Spinal cord (tissue), 10 donors: ENCODE measurements at places on chromosomes 2 and 18. TPM values are rescaled to one million over a fixed set of nuclear protein-coding genes. Genes with fewer than 3 reads are reported as not detected.

GRCh38 chr2:64581018-64581417 lies 56.9 kb downstream of the AFTPH start:
- no peaks in the 10 kb centered on the region for H3K36me3 ChIP-seq
- DNase-seq = no peak
- no peaks in the 10 kb centered on the region for H3K4me1 ChIP-seq
- H3K4me3 ChIP-seq = no peak overlapping the region

- peaks cover 10% of the 10 kb centered on the region for H3K36me3 ChIP-seq
- no peak for DNase-seq
- no peak overlapping the region for H3K27ac ChIP-seq
- H3K27me3 ChIP-seq = no peaks in the 10 kb centered on the region
- peaks cover 9% of the 10 kb centered on the region for H3K4me1 ChIP-seq
These were observed 21.2 kb downstream of the ATIC start for GRCh38 chr2:215332872-215333595.

DNA sequence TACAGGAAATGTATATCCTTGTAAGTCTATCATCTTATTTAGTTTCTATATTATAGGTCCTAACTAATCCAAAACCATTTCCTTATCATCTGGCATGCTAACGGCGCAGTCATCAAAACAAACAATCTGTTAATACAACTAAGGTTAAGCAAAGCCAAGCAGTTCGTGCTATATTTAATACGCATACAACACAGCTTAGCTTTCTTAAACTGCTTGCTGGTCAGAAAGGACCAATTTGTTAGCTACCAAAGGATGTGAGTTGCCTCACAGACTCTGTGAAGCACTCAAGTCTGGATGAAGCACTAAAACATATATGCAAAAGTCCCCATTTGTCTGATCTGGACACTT lies 67.0 kb downstream of the ZEB2 start:
- DNase-seq = no peak
- H3K27me3 ChIP-seq = no peaks in the 10 kb centered on the region
- H3K36me3 ChIP-seq = no peaks in the 10 kb centered on the region

- no peak overlapping the region for H3K27ac ChIP-seq
- H3K4me3 ChIP-seq = no peak overlapping the region
- DNase-seq = no peak
- H3K4me1 ChIP-seq = no peaks in the 10 kb centered on the region
- no peaks in the 10 kb centered on the region for H3K27me3 ChIP-seq
These were observed 22.2 kb downstream of the TSN start for GRCh38 chr2:121777699-121778058.

GRCh38 chr2:42116195-42117181 lies 52.7 kb upstream of the EML4 start:
- H3K27ac ChIP-seq = no peak overlapping the region
- no peaks in the 10 kb centered on the region for H3K4me1 ChIP-seq
- no peaks in the 10 kb centered on the region for H3K27me3 ChIP-seq
- H3K4me3 ChIP-seq = no peak overlapping the region
- no peak for DNase-seq

GRCh38 chr2:153474876-153475435 lies 3.6 kb downstream of the RPRM start:
- H3K4me3 ChIP-seq = no peak overlapping the region
- peaks cover 18% of the 10 kb centered on the region for H3K27me3 ChIP-seq
- peak overlapping the region; percentile 43 for H3K27ac ChIP-seq
- H3K4me1 ChIP-seq = peaks cover 27% of the 10 kb centered on the region
- DNase-seq = no peak

DNA sequence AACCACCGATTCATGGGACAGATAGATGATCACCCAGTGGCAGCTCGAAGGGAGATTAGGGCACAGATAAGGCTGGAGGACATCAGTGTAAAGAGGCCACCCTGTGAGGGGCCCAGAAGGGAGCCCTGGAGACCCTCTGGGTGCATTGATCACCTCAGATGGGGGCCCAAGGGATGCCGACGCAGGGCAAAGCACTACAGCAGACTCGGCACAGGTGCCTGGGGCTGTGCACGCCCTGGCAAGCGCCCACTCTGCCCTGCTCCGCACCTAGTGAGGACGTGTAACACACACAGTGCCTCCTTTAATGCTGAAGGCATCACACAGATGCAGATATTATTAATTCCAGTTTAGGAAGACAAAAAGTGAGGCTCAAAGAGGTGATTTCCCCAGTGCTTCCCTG lies 9.5 kb downstream of the GYPC start:
- no peak for DNase-seq
- peaks cover 3% of the 10 kb centered on the region for H3K36me3 ChIP-seq
- H3K4me1 ChIP-seq = peaks cover 23% of the 10 kb centered on the region
- H3K27me3 ChIP-seq = peaks cover 7% of the 10 kb centered on the region
- H3K27ac ChIP-seq = no peak overlapping the region

DNA sequence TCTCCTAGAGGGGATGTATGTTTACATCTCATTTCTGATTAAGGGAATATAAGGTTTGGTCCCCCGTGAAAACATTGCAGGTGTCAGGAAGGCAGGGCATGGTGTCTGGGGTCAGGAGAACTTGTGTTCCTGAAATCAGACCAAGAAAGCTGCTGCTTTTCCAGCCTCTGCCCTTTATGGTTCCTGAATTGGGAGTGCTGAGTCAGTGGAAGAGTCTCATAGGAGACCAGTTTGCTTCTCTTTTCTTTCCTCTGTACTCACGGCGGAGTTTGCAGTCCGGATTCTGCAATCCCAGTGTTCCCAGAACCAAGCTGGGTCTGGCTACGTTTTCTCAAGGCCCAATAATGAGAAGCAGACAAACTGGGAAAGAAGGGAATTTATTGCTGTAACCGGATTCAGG lies 5.1 kb upstream of the MARCO start:
- no peaks in the 10 kb centered on the region for H3K27me3 ChIP-seq
- no peak overlapping the region for H3K27ac ChIP-seq
- H3K4me1 ChIP-seq = no peaks in the 10 kb centered on the region
- H3K4me3 ChIP-seq = no peak overlapping the region
- no peaks in the 10 kb centered on the region for H3K36me3 ChIP-seq

DNA sequence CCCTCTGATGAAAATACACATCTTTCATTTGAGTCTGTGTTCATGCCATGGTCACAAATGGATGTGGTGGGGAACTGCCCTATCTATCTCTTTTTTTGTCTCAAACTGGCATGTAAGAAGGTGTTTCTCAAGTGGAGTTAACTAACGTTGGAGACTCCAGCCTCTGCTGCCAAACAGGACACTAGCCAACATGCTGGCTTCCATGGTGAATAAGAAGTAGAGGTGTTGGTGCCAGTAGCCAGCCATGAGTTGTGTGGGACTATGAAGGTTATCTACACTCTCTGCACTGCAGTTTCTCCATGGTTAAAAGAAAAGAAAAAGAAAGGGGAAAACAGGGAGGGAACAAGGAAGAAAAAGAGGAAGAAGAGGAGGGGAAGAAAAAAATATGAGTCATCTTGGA lies 149.0 kb upstream of the TMEM200C start:
- no peak for DNase-seq
- H3K4me1 ChIP-seq = no peaks in the 10 kb centered on the region
- H3K4me3 ChIP-seq = no peak overlapping the region
- no peak overlapping the region for H3K27ac ChIP-seq

DNA sequence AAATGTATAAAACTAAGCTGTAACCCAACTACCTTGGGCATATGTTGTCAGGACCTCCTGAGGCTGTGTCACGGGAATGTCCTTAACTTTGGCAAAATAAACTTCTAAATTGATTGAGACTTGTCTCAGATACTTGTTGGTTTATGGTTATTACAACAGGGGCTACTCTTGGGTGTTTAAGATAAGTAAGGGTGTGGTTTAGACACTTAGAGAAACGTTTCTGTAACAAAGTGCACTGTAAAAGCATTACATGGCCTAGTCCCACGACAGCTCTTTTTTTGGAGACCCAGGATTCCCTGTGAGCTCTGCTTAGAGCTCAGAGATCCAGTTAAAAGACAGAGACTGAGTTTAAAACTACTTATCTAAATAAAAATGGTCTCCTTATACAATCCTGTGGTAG lies 32.3 kb upstream of the LIPG start:
- H3K4me1 ChIP-seq = no peaks in the 10 kb centered on the region
- DNase-seq = no peak
- H3K27me3 ChIP-seq = no peaks in the 10 kb centered on the region
- H3K27ac ChIP-seq = no peak overlapping the region

DNA sequence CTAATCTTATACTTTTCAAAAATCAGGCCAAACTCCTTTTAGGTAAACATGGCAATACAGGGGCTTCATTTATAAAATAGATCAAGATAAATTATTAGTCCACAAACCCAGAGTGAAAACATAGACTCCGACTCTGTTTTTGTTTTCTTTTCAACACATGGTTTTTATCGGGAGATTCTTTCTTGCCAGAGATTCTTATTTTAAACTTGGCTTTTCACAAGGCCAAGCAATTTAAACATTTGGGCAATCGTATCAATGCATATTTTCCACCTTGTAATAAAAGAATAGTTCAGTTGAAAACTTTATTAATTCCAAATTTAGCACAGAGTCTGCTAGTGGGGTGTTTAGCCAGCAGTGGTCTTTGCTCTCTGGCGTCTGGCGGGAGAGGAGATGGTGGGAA lies 71.9 kb downstream of the SOX11 start:
- H3K4me3 ChIP-seq = no peak overlapping the region
- H3K36me3 ChIP-seq = no peaks in the 10 kb centered on the region
- H3K27me3 ChIP-seq = no peaks in the 10 kb centered on the region
- DNase-seq = no peak
- no peaks in the 10 kb centered on the region for H3K4me1 ChIP-seq

DNA sequence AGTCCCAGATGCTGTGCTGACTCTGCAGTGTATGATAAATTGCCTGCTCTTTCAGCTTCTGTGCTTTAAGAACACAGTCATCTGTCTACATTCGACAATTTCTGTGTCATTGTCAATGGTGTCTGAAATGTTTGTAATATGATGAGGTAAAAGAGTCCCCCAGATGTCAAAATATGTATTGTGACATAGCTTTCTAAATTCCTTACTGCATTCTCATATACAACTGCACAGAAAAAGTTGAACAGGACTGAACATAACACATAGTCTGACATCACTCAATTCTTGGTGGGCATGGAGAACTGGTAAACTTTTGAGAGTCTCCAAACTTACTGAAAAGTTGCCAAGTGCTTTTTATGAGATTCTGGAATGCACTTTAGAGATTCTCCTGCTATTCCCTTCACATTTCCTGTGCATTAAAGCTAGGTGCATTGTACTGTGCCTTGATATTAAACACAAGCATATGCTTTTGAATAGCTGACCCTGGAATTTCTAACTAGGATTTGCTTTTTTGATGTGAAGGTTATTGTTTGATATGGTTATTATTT lies 48.1 kb upstream of the ARHGAP28 start:
- no peak overlapping the region for H3K4me3 ChIP-seq
- DNase-seq = no peak
- H3K27ac ChIP-seq = no peak overlapping the region

- H3K4me3 ChIP-seq = no peak overlapping the region
- no peaks in the 10 kb centered on the region for H3K27me3 ChIP-seq
- no peaks in the 10 kb centered on the region for H3K4me1 ChIP-seq
- no peaks in the 10 kb centered on the region for H3K36me3 ChIP-seq
- no peak for DNase-seq
These were observed 72.3 kb downstream of the CMPK2 start for GRCh38 chr2:6793371-6793770.

- H3K27ac ChIP-seq = peak overlapping the region; percentile 82
- H3K27me3 ChIP-seq = no peaks in the 10 kb centered on the region
- H3K4me3 ChIP-seq = no peak overlapping the region
- H3K36me3 ChIP-seq = no peaks in the 10 kb centered on the region
- peaks cover 52% of the 10 kb centered on the region for H3K4me1 ChIP-seq
These were observed 15.1 kb upstream of the ST3GAL5 start for GRCh38 chr2:85903849-85904248.

- no peaks in the 10 kb centered on the region for H3K36me3 ChIP-seq
- peaks cover 50% of the 10 kb centered on the region for H3K4me1 ChIP-seq
These were observed 182.6 kb upstream of the HAAO start for GRCh38 chr2:42974721-42975717.

- no peaks in the 10 kb centered on the region for H3K36me3 ChIP-seq
- no peaks in the 10 kb centered on the region for H3K4me1 ChIP-seq
- no peak overlapping the region for H3K4me3 ChIP-seq
- no peak for DNase-seq
These were observed 1018.9 kb upstream of the ZEB2 start for GRCh38 chr2:145538661-145539350.

- no peak for DNase-seq
- H3K4me3 ChIP-seq = no peak overlapping the region
- H3K27ac ChIP-seq = no peak overlapping the region
- H3K36me3 ChIP-seq = no peaks in the 10 kb centered on the region
- H3K27me3 ChIP-seq = no peaks in the 10 kb centered on the region
- no peaks in the 10 kb centered on the region for H3K4me1 ChIP-seq
These were observed 5.0 kb upstream of the CRYGB start for GRCh38 chr2:208150956-208151355.

GRCh38 chr18:79708412-79708811 lies 28.8 kb downstream of the CTDP1 start:
- H3K36me3 ChIP-seq = peaks cover 61% of the 10 kb centered on the region
- no peaks in the 10 kb centered on the region for H3K27me3 ChIP-seq
- H3K27ac ChIP-seq = no peak overlapping the region
- H3K4me3 ChIP-seq = no peak overlapping the region

- H3K36me3 ChIP-seq = peaks cover 11% of the 10 kb centered on the region
- H3K4me1 ChIP-seq = no peaks in the 10 kb centered on the region
- no peaks in the 10 kb centered on the region for H3K27me3 ChIP-seq
- H3K4me3 ChIP-seq = no peak overlapping the region
- H3K27ac ChIP-seq = no peak overlapping the region
- no peak for DNase-seq
These were observed 139.7 kb downstream of the ROCK1 start for GRCh38 chr18:20971886-20972267.

GRCh38 chr2:8281950-8282857 lies 399.7 kb upstream of the ID2 start:
- DNase-seq = no peak
- no peak overlapping the region for H3K27ac ChIP-seq
- no peak overlapping the region for H3K4me3 ChIP-seq
- peaks cover 16% of the 10 kb centered on the region for H3K4me1 ChIP-seq

DNA sequence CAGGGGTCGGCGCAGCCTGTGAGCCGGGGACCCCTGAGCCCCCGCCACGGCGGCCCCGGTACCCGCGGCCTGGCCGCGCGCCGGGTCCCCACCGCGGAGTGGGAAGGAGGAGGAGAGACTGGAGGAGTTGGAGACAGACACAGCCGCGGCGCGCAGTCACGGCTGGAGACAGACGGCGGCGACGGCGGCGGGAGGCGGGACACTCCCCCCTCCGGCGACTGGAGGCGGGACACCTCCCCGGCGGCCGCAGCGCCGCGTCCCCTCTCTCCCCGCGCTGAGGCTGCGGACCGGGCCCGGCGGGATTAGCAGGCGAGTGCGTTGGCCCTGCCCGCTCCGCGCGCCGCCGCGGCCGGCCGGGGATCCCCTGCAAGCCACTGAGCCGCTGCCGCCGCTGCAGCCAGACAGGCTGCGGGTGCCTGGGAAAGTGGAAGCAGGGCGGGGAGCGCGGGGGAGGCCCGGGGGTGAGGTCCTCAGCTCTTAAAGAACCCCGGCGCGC lies 1.0 kb upstream of the LDLRAD4 start:
- H3K36me3 ChIP-seq = no peaks in the 10 kb centered on the region
- H3K27me3 ChIP-seq = peaks cover 3% of the 10 kb centered on the region
- no peak overlapping the region for H3K4me3 ChIP-seq
- H3K27ac ChIP-seq = no peak overlapping the region
- peaks cover 19% of the 10 kb centered on the region for H3K4me1 ChIP-seq

MC5R gene
- total RNA-seq = 0.30 TPM

SKA1 gene
- 4.8 TPM for total RNA-seq

VWC2L gene
- 3.0 TPM for total RNA-seq

CCDC121 gene
- total RNA-seq = 9.7 TPM

INO80C gene
- total RNA-seq = 9.1 TPM

CFC1 gene
- 3.3 TPM for total RNA-seq

ANKRD29 gene
- 8.7 TPM for total RNA-seq
